SW 1271 (cell line): ENCODE measurements at places on chromosomes 6 and 20.
A peak's percentile ranks its signal among the peaks of the same experiment; 100 is the strongest.

GRCh38 chr6:135170238-135170637 lies 10.9 kb upstream of the MYB start:
- DNase-seq, result no peak

DNA sequence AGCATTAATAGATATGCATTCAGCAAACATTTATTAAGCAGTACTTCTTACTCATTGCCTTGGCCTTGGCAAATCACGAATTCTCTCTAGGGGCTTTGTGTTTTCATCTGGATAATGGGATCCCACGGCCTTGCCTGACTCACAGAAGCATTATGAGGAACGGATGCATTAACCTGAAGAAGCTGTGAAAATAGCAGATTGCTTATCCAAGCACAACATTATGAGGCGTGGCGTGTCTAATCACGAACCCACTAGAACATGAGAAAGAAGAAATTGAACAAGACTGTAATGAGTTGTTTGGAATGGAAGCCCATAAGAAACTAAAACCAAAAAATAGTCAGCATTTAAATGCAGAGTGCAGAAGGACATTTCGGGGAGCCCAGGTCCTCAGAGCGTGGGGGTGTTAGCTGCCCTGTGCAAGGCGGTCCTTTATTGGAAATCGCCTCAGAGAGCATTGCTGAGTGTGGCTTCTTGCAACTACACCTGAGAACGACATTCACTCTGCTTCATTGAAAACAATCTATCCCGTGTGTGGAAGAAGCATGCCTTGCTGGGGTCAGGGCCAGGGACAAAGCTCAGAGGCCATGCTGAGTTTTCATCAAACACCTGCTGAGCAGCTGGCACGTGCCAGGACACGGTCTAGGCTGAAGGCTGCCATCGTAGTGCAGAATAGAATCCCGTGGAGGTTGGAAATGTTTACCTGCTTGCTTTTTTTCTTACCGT lies 179.9 kb downstream of the ZDHHC14 start:
- no peak for DNase-seq

DNA sequence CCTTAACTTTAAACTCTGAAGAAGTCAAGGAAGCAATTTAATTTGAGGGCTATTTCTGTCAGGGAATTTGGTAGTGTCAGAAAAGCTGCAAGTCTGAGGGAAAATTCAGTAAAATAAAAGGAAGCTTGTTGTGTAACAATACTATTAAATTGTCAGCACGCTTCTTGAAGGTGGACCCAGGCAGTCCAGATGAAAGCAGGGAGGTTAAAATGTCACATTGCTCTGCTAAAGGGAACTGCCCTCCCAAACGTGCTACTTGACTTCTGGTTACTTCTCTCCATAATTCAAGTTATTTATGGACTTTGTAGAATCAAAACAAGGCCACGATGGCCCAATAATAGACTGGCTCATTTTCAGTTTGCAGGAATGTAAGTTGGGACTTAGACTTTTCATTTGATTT lies 28.2 kb upstream of the ARMC2 start:
- no peak for DNase-seq

DNA sequence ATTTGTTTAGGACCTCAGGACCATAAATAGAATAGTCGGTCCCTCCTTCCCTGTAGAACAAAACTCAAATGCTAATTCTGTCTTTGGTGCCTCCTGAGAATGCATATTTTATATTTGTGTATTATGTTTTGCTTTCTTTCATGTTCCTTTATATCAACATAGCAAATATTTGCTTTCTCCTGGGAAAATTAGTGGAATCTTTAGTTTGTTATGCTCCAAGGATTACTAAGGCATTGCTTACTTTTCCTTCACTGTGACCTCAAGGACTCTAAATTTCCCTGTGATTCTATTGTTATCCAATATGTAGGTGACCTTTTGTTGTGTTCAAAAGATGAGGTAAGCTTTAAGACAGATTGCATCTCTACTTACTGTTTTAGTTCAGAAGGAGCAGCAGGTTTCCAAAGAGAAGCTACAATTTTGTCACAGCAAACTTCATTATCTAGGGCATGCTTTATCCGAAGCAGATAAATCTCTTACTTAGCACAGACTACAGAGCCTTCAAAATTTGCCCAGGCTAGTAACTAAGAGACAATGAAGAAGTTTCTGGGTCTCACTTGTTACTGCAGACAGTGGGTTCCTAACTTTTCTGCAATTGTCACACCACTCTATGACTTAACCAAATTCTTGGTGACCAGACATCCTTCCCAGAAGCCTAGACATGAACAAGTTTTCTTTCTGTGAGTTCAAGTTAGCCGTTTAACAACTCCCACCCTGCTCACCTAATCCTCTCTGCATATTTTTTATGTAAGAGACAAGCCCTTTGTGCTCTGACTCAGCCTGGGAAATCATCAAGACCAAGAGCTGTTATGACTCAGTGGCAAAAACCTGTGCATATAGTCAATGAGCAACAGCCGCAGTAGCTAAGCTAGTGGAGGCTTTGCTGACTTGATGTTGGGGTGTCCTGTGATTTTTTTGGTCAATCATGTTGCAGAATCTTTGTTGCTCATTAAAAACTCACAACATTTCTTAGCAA lies 378.8 kb downstream of the QKI start:
- no peak for DNase-seq

- DNase-seq, result no peak
Observed at GRCh38 chr20:60034231-60035110, 76.2 kb downstream of the CDH26 start.

DNA sequence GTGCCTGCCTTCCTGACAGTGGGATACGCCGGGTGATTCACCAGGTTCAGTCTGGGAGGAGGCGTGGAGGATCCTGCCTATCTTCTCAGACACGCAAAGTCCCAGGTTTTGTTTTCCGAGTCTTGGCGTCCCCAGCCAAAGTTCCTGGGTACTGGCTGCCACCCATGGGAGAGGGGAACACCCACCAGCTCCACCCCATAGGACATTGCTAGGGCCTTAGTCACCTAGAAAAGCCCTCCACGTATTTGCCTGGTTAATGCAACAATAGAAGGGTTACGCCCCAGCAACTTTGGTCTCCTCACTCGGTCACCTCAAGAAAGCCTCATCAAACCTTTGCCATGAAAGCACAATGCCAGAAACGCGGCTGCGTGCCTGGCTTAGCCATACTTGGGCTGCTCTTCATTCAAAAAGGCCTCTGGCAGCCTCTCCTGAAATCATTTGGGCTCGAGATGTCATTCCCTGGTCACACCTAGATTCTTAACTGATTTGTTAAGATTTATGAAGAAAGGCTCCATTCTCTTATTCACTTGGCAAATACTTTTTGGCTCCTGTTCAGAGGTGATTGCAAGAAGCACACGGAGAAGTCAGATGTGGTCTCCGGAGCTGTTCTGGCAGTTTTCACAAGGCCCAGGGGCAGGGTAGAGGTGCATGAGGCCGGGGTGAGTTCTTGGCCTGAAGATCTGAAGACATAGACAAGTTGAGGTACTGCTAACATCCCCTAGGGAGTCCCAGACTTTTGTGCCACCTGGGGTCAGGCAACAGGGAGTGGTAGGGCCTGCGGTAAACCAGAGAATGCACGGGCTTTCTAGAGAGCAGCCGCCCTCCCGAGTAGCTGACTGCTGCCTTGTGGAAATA lies 35.5 kb upstream of the ZNF133 start:
- DNase-seq, result no peak

DNA sequence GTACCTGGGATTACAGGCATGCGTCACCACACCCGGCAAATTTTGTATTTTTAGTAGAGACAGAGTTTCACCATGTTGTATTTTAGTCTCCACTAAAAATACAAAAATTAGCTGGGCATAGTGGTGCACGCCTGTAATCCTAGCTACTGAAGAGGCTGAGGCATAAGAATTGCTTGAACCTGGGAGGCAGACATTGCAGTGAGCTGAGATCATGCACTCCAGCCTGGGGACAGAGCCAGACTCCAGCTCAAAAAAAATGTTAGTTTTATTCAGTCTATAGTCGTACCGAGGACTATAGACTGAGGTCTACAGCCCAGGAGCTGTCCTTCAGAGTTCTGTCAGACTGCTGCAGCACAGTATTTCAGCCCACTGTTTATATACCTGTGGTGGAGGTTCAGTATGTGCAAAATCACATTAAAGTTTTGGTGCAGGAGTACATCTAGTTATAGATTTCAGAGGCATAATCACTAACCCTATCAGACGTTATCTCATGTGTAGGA lies 3.6 kb upstream of the CASP8AP2 start:
- DNase-seq, result no peak

DNA sequence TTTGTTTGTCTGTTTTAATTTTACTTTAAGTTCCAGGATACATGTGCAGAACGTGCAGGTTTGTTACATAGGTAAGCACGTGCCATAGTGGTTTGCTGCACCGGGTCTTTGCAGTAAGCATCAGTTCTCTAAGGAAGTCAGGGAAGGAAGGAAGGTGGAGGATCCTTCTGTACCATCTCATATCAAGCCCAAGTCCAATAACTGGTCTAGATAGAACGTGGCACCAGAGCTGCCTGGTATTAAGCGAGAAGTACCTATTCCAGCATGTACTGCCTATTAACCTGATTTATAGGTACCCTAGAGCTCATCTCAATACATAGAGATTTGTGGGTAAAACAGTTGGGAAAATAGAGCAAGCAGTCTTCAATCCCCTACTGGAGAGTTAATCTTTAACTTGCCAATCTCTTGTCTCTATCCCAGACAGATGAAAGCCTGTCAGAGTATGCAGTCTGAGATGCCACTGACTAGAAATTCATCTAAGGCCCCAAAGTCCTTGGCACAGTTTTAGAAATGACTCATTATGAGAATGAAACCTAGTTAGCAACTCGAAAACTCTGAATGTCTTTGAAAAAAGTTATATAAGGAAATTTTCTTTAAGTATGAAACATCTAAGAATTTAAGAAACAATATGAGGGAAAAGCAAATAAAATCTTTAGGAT lies 144.9 kb downstream of the TFAP2A start:
- no peak for DNase-seq

GRCh38 chr6:22363166-22363713 lies 66.4 kb upstream of the PRL start:
- no peak for DNase-seq

GRCh38 chr6:30684386-30685156 lies 1.9 kb downstream of the PPP1R18 start:
- DNase-seq, result peak; percentile 29

DNA sequence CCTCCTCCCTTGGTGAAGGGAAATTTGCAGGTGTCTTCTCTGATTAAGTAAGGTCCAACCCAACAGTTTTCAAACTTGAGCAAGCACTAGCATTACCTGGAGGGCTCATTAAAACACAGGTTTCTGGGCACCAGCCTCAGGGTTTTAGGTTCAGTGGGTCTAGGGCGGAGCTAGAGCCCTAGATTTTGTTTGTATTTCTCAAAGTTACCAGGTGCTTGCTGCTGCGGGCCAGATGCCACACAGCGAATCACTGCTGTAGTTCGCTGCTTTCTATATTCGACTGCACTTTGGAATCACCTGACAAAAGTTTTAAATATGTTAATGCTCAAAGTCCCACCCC lies 869 bp downstream of the COL21A1 start:
- no peak for DNase-seq

DNA sequence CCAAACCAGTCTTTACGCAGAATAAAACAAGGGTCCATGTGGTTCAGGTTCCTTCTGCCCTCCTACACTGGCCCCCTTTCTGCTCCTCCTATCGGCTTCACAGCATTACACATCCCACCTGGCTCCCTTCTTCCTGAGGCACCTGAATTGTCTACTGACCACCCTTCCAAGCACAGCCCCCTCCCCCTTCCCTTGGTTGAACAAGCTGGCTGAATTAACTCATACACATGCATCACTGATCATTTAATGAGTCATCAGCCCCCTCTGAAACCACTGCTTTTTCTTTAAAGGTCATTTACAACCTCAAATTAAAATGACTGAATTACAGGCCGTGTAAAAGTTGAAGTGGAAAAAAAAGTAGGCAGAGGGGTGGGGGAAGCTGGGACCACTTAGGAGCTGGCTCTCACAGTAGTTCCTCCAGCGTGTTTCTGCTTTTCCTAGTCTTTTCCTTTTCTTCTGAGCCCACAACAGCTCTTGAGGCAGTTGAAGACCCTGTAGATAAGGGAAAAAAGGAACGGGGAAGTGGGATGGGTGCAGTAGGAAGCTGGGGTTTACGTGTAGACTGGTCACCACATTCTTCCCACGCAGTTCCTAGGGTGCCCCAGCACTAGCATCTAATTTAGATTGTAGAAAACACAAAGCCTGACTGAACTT lies 67.6 kb downstream of the FYN start:
- DNase-seq, result no peak

DNA sequence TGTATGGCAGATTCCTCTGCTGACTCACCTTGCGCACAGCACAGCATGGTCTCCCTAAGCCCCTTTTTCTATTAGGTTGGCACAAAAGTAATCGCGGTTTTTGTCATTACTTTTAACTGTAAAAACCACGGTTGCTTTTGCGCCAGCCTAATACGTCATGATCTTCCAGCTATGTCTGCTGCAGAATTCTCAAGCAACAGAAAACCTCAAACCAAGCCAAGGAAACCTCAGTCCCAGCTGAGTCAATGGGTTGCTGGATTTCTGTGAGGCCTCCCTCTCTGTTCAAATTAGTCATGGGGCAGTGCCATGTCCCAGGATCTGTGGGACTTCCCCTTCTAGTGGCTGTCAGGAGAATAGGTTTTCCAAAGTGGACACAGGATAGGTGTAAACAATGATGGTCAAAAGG lies 15.7 kb upstream of the ENPP1 start:
- DNase-seq, result no peak

DNA sequence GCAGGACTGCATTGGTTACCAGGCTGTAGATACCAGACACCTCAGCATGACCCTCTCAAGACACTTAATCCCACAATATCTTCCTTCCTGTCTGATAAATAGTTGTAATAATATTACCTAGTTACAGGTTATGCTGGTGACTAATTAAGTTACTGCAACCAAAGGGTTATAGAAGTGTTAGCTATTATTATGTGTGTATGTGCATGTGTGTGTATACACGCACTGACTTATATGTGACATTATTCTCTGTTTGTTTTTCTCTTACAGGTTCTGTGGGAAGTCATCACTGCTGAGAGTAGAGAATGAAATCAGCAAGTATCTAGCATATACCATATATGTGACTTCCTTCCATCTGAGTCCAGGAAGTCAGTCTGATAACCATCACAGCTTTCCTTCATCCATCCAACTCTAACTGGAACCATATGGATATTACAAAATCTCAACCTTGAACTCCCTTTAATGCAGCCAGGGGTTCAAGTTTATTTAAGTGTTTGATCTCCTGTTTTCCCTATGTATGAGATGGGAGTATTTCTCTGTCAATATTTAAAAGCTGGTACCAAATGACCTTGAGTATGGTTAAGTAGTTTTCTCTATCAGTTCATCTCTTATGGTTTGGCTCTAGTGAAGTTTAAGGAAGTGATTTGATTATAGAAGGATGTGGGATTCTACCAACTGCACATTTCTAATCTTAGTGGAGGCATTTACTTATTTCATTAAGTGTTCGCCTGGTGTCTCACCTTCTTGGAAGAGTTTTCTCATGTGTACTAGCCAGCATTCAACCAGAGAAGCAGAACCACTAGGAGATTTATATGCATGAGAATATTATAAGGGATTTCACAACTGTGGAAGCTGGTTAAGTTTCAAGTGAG lies 313.2 kb downstream of the HIVEP2 start:
- DNase-seq, result no peak

- no peak for DNase-seq
Observed at GRCh38 chr6:2748183-2748582, 2.5 kb downstream of the MYLK4 start.

GRCh38 chr20:47665221-47665991 lies 119.9 kb downstream of the SULF2 start:
- DNase-seq, result no peak
